ENCODE measurements at places on chromosomes 16 and 17. TPM values are rescaled to one million over a fixed set of nuclear protein-coding genes. Genes with fewer than 3 reads are reported as not detected.

Gene HAS3
- total RNA-seq: 0.72 TPM

Gene RPRML
- not detected for total RNA-seq

Gene RNF43
- not detected for total RNA-seq

Gene MEFV
- total RNA-seq: 4.3 TPM

Gene SOST
- not detected for total RNA-seq

Gene RNF222
- not detected for total RNA-seq

Gene KRTAP9-2
- not detected for total RNA-seq

Gene KRT36
- total RNA-seq: not detected

Gene PRSS33
- total RNA-seq: not detected

Gene THOC6
- 16.1 TPM for total RNA-seq

DNA sequence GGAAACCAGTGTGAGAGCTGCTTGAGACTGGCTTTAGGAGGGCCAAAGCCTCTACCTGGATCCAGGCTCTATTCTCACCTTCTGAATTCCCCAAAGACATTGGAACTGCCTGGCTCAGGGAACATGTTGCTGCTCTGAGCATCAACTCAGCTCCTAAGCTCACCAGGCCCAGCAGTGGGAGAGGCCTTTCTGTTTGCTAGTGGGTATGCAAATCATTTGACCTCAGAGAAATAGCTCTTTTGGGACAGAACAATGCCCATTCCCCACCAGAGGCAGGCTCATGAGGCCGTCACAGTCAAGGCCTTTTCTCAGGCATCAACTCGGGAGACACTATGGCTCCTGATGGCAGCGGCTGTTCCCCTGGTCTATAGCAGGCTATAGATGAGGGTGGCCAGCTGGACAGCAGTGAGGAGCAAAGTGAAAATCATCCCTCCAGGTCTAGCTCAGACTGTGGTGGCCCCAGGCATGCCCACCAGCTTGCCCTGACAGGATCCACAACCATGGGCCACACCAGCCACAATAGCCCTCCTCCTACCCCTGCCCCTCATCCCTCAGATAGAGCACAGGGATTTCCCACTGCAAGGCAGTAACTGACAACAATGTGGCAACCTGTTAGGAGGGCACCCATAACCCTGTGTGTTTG is 30.4 kb upstream of the GFOD2 start:
- DNase-seq: no peak

- peak; percentile 39 for DNase-seq
Measured at GRCh38 chr17:9522074-9522473, 53.5 kb downstream of the STX8 start.

DNA sequence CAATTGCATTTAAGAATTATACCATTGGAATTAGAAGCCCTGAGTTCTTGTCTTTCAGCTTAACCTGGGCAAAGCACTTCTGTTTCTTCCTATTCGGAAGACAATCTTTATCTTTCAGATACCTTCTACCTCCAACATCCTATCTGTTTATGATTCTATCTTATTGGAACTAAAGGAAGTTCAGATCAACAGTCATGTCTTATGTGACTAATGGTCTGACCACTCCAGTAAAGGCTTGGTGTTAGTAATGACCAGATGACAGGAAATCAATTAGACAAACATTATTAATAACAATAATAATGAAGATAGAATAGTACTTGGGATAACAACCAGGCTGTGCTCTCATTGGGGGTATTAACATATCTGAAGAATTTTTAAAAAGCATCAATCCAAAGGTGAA is 11.3 kb downstream of the HS3ST3A1 start:
- no peak for DNase-seq

GRCh38 chr16:58020628-58021521 is 4.7 kb upstream of the MMP15 start:
- DNase-seq: peak; percentile 33

GRCh38 chr16:83995754-83996153 is 27.7 kb downstream of the NECAB2 start:
- no peak for DNase-seq

- no peak for DNase-seq
Measured at GRCh38 chr17:73953206-73954033, 250.1 kb upstream of the RPL38 start.

DNA sequence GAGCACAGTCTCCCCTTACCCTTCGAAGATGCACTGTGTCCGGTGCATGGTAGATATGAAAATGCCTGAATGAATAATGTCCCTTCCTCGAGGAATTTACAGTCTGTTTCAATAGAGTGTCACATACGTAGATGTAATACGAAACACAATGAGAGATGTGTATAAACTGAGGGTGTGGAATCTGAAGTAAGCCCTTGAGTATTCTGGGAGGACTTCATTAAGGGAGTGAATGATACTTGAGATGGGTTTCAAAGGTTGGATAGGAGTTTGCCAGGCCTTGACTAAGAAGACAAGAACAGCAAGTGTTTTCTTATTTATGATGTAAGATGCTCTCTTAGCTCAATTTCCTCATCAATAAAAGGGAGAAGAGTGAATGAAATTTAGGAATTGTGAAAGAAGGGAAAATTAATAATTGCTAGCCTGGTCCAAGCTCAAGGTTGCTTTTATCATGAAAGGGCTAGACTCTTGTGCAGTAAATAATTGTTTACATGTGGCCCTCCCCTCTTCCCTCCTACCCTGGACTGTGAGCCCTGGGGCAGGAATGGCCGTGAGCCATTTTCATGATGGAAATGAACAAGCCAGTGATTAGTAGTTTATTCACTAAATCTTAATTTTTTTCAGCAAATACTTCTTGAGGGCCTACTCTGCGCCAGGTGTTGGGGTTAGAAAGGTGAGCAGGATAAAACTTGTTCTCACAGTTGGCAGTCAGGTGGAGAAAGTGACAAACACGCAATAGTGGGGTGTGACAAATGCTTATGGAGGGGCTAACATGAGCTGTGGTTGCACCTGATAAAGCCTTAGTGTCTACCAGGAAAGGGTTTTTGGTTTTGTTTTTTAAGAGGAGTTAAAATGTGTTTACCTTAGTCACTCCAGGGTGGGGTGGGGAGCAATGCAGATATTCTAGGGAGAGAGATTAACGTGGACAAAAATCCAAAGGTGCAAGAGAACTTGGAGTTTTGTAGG is 1.6 kb downstream of the KIF22 start:
- DNase-seq: no peak

DNA sequence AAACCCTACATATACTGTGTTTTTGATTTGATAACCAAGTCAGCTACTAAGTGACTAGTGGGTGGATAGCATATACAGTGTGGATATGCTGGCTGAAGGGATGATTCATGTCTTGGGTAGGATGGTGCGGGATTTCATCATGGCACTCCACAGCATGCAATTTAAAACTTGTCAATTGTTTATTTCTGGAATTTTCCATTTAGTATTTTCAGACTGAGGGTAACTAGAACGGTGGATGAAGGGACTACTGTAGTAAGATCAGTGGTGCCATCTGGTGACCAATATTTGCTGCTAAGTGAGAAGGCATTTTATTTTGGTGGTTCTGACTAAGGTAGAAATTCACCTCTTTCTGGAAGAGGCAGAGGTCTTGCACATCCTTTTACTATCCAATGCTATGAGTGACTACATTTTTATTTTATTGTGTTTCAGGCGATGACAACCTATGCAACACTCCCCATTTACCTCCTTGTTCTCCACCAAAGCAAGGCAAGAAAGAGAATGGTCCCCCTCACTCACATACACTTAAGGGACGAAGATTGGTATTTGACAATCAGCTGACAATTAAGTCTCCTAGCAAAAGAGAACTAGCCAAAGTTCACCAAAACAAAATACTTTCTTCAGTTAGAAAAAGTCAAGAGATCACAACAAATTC is 3.1 kb downstream of the CDC6 start:
- DNase-seq: peak; percentile 82

DNA sequence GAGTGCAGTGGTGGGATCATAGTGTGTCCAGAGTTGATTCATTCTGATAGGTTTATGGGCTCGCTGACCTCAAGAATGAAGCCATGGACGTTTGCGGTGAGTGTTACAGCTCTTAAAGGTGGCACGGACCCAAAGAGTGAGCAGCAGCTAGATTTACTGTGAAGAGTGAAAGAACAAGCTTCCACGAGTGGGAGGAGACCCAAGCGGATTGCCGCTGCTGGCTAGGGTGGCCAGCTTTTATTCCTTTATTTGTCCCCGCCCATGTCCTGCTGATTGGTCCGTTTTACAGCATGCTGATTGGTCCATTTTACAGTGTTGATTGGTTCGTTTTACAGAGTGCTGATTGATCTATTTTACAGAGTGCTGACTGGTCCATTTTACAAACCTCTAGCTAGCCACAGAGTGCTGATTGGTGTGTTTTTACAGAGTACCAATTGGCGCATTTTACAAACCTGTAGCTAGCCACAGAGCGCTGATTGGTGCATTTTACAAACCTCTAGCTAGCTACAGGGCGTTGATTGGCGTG is 17.5 kb downstream of the CACNG4 start:
- DNase-seq: peak; percentile 40

DNA sequence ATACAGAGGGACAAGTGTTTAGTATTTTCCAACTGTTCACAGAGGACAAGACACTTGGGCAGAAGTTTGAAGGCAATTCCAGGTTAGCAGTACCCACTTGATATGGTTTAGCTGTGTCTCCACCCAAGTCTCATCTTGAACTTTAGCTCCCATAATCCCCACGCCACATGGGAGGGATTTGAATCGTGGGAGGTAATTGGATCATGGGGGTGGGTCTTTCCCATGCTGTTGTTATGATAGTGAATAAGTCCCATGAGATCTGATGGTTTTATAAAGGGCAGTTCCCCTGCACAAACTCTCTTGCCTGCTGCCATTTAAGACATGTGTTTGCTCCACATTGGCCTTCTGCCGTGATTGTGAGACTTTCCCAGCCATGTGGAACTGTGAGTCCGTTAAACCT is 668.9 kb downstream of the MAF start:
- no peak for DNase-seq

DNA sequence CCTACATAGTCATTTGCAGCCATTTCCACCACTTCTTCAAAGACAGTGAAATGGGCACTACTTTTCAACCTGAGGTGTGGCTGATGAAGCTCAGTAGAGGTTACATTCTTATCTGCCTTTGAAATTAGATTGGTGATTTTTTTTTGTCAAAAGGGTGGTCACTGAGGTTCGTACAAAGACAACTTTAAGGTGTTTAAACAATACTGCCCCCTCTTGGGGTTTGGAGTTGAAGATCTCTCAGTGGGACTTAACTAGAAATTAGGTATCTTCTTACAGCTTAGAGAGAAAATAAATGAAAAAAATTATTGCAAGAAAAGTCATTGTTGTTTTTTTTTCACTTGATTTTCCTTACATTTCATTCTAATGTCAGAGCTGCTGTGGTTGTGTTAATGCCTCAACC is 713.2 kb downstream of the CDH11 start:
- DNase-seq: no peak

- no peak for DNase-seq
Measured at GRCh38 chr16:17013038-17013437, 457.7 kb downstream of the XYLT1 start.

DNA sequence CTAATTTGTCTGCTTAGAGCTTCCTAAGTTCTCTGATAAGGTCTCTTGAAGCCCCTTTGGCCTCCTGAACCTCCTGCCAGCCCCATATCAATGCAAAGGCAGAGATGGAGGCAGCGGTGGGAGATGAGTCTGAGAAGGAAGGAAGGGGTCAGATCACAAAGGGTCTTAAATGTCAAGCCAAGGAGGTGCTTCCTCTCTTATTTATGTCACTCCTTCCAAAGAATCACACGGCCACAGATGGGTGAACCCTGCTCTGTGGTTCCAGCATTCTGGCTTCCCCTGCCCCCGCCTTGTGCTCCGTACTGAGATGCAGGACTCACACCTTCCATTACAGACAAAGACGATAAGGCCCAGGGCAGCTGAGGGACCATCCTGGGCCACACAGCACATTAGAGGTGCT is 96.3 kb downstream of the GSG1L start:
- no peak for DNase-seq

Measured in RPMI7951 (cell line).